Foreskin fibroblast (primary cell): ENCODE measurements at places on chromosomes 2 and 18.
A peak's percentile ranks its signal among the peaks of the same experiment; 100 is the strongest.

GRCh38 chr2:23327416-23327815, 57.6 kb upstream of the KLHL29 start:
- DNase-seq, result no peak

DNA sequence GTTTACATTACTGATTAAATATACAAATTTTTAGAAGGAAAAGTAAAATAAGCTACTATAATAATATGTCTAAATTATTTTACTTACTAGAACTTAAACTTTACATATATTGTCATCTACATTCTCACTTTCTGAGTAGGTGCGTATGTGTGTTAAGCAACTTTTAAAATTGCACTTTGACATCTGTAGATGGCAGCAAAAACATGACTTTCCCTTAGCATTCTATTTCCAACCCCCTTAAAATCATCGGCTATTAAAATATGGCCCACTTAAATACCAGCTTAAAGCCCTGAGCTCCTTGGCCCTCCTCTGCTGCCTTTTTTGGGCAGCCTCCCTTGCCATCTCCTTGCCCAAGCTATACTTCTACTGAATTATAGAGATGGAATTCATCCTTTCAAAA, 78.0 kb downstream of the UPP2 start:
- no peak for DNase-seq

- DNase-seq, result no peak
Measured at GRCh38 chr2:158580760-158581159, 124.0 kb downstream of the PKP4 start.

- no peak for DNase-seq
Measured at GRCh38 chr2:220767591-220768255, 804.4 kb downstream of the EPHA4 start.

DNA sequence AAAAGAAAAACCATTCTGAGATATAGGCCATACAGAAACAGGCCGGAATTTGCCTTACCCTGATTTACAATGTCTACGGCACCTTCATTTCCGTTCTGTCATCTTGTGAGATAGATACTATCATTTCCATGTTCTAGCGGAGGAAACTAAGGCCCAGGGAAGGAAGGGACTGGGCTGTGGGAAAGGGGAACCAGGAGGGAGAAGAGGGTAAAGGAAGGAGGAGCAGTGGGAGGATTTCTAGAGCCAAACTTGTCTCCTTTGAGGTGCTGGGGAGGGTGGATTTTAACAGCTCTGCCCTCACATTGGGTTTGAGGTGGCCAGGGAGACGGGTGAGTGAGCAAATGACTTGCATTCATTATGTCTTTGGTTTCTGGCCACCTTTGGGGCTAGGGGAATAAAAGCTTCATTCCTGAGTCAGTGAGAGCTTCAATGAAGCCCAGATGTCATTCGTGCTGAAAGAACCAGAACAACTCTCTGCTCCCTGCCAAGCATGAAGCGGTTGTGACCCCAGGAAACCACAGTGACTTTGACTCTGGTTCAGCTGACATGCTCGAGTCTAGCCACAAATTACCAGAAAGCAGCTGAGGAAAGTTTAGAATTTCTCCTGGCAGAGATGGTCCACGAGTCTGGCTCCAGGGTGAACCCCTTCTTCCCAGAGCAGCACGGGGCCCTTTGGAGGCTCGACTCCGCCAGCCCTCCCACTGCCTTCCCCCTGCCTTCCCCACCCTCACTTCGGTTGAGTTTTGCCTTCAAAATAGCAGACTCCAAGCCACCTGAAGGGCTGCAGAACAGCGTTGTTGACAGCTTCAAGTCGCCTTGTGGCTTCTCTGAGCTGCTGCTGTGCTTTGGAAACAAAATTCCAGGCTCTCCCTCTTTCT, 3.8 kb downstream of the ACTG2 start:
- DNase-seq, result peak; percentile 88

DNA sequence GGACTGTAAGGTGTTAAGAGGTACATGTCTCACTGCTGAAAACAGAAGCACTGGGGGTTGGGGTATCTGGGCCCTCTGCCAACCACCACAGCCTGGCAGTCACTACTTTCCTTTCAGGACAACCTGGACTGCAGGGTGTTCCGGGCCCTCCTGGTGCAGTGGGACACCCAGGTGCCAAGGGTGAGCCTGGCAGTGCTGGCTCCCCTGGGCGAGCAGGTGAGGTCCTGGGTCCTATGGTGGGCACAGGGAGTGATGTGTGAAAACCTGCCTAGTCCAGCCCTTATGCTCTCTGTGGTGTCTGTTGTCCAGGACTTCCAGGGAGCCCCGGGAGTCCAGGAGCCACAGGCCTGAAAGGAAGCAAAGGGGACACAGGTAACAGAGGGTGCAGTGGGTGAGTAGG, 40.0 kb downstream of the MARCO start:
- DNase-seq, result no peak

GRCh38 chr2:168174756-168175155, 72.6 kb downstream of the STK39 start:
- no peak for DNase-seq

DNA sequence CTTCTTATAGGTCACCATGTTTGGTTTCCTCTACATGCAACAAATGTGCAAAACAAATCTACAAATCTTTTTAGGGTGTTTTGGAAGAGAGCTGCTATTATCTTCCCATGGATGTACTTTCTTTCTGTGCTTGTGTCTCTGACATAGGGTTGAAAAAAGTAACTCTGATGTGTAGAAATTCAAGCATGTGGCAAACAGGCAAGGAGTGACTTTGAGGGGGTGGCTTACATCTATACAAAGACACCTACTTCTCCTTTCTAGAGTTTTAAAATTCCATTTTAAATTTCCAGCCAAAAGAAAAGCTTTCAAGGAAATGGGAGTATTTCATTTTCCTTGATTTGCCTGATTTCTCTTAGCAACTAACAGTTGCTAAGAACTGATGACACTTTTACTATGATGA, 904.8 kb upstream of the CELF4 start:
- DNase-seq, result no peak

- DNase-seq, result no peak
Measured at GRCh38 chr2:73436019-73436418, 50.4 kb downstream of the ALMS1 start.

DNA sequence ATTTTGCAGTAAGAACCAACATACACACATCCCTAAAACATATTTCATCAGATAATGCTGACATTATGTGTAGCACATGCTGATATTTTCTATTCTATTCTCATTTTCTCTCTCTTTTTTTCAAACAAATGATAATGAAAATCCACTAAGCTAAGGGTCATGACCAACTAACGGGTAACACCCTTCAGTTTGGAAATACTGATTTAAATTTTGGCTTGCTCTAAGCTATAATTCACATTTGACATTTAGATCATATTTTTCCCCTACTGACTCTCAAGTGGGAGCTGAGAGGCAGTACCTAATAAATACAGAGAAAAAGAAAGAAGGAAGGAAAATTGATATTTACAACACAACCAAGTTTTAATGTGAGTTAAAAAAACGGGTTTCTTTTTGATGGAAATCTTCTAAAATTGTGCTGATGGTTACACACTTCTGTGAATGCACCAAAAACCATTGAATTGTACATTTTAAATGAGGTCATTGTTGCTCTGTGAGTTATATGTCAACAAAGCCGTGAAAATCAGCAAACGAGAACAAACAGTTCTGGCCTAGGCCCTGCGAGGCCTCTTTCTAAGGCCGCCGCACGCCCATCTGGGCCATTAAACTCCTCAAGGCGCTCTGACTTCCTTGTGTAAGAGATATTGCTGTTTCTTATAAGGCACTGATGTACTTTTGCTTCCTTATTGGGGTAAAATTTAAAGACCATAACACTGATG, 124.2 kb downstream of the GALR1 start:
- no peak for DNase-seq

DNA sequence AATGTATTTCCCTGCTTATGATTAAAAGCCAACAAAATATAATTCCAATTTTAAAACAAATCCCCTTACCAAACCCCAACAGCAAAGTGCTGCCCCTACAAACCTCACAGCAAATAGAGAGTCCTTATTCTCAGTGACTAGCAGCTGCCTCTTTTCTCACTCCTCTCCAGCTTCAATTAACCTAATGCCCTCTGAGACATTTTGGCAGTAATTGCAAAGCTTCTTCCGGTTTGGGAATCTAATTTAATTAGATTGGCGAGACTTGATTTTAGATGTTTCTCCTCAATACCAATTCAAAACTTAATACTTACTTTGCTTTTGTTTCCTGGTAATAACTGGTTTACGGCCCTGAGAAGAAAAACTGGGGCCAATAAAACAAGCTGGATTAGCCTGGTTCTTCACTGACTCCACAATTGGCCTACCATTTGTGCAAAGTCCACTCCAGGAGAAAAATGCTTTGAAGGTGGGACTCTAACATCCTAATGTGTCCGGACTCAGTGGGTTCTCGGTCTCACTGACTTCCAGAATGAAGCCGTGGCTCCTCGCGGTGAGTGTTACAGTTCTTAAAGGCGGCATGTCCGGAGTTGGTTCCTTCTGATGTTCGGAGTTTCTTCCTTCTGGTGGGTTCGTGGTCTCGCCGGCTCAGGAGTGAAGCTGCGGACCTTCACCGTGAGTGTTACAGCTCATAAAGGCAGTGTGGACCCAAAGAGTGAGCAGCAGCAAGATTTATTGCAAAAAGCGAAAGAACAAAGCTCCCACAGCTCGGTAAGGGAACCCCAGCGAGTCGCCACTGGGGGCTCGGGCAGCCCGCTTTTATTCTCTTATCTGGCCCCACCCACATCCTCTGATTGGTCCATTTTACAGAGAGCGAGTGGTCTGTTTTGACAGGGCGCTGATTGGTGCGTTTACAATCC, 52.8 kb downstream of the SLC35F5 start:
- DNase-seq, result no peak
